Esophagus squamous epithelium (tissue), 5 donors: ENCODE measurements at places on chromosomes 4 and X. TPM values are rescaled to one million over a fixed set of nuclear protein-coding genes. Genes with fewer than 3 reads are reported as not detected.

- H3K36me3 ChIP-seq, result no peaks in the 10 kb centered on the region
- H3K27me3 ChIP-seq, result no peaks in the 10 kb centered on the region
- H3K4me3 ChIP-seq, result no peak overlapping the region
- no peaks in the 10 kb centered on the region for H3K4me1 ChIP-seq
These were observed 7.2 kb upstream of the STK26 start for GRCh38 chrX:132015875-132016274.

DNA sequence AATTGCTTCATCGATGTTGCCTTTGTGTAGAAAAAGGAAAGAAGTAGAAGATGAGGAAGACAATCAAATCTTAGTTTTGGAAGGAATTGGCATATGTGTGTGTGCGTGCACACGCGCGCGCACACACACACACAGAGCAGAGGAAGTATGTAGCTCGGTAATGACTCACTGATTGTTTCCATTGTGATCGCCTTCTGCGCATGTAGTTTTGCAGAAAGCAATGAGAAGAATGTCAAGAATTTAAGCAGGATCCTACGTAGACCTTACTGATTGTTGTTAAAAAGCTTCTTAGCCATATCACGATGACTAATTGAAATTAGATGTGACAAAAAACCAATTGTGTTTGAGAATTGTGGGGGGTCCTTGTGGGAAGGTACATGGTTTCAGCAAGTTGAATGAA, 12.8 kb upstream of the LIMCH1 start:
- no peaks in the 10 kb centered on the region for H3K36me3 ChIP-seq
- no peak overlapping the region for H3K4me3 ChIP-seq
- H3K4me1 ChIP-seq, result no peaks in the 10 kb centered on the region
- no peak for DNase-seq
- H3K27me3 ChIP-seq, result no peaks in the 10 kb centered on the region

The HCCS gene
- total RNA-seq, result 17.9 TPM

- H3K27ac ChIP-seq, result no peak overlapping the region
- H3K36me3 ChIP-seq, result peaks cover 3% of the 10 kb centered on the region
- H3K4me3 ChIP-seq, result no peak overlapping the region
- H3K4me1 ChIP-seq, result no peaks in the 10 kb centered on the region
These were observed 7.9 kb upstream of the CFP start for GRCh38 chrX:47637546-47638195.

The CXCL6 gene
- 0.57 TPM for total RNA-seq

- H3K4me3 ChIP-seq, result no peak overlapping the region
- no peak overlapping the region for H3K27ac ChIP-seq
- H3K27me3 ChIP-seq, result no peaks in the 10 kb centered on the region
- H3K4me1 ChIP-seq, result peaks cover 49% of the 10 kb centered on the region
These were observed 179.0 kb downstream of the SCFD2 start for GRCh38 chr4:53186714-53187358.

The TRIM60 gene
- total RNA-seq, result not detected

The RHOXF1 gene
- not detected for total RNA-seq

- H3K27ac ChIP-seq, result no peak overlapping the region
- no peak overlapping the region for H3K4me3 ChIP-seq
- no peaks in the 10 kb centered on the region for H3K27me3 ChIP-seq
- H3K36me3 ChIP-seq, result no peaks in the 10 kb centered on the region
- peaks cover 6% of the 10 kb centered on the region for H3K4me1 ChIP-seq
These were observed 20.9 kb upstream of the PRMT9 start for GRCh38 chr4:147704846-147705245.

GRCh38 chr4:173489514-173489913, 40.5 kb downstream of the HAND2 start:
- H3K36me3 ChIP-seq, result no peaks in the 10 kb centered on the region
- H3K27me3 ChIP-seq, result no peaks in the 10 kb centered on the region
- no peak for DNase-seq
- H3K4me3 ChIP-seq, result no peak overlapping the region

GRCh38 chr4:165612936-165613335, 234.1 kb downstream of the CPE start:
- H3K27me3 ChIP-seq, result no peaks in the 10 kb centered on the region
- H3K36me3 ChIP-seq, result no peaks in the 10 kb centered on the region
- no peak overlapping the region for H3K4me3 ChIP-seq
- H3K4me1 ChIP-seq, result peaks cover 6% of the 10 kb centered on the region
- DNase-seq, result no peak

The NR0B1 gene
- 0.88 TPM for total RNA-seq

DNA sequence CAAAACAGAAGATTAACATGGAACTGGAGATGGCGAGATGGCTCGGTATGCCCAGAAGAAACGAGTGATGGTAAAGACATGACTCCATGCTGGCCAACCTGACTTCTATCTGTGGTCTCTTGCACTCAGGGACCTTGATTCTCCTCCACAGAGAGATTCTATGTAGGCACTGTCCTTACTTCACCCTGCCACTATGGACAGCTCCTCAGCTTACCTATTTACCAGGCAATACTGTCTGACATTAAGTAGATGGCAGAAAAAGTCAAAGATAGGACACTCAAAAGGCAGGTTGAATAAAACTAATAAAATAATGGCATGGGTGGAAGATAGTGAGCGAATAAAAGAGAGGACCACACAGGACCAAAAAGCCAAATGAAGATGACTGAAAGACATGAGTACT, 35.2 kb upstream of the NDNF start:
- DNase-seq, result no peak
- no peaks in the 10 kb centered on the region for H3K27me3 ChIP-seq
- H3K36me3 ChIP-seq, result no peaks in the 10 kb centered on the region
- no peak overlapping the region for H3K27ac ChIP-seq
- no peak overlapping the region for H3K4me3 ChIP-seq
- H3K4me1 ChIP-seq, result no peaks in the 10 kb centered on the region

DNA sequence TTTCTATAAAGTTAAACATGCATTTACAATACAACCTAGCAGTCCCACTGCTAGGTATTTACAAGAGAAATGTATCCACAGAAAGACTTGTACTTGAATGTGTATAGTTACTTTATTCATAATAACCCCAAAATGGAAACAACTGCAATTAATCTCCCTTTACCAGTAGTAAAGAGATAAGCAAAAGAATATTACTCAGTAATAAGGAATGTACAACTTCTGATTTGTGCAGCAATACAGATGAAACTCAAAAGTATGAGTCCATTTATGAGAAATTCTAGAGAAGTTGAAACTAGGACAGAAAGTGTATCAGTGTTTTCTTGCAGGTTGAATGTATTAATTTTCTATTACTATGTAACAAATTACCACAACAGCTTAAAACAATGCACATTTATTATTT, 15.2 kb downstream of the USP53 start:
- no peak overlapping the region for H3K27ac ChIP-seq
- no peak for DNase-seq
- no peaks in the 10 kb centered on the region for H3K4me1 ChIP-seq
- no peak overlapping the region for H3K4me3 ChIP-seq
- peaks cover 64% of the 10 kb centered on the region for H3K36me3 ChIP-seq
- H3K27me3 ChIP-seq, result no peaks in the 10 kb centered on the region

GRCh38 chr4:77040270-77040669, 35.5 kb downstream of the CCNI start:
- no peak for DNase-seq
- H3K27ac ChIP-seq, result no peak overlapping the region
- no peaks in the 10 kb centered on the region for H3K27me3 ChIP-seq
- H3K4me1 ChIP-seq, result peaks cover 27% of the 10 kb centered on the region
- H3K4me3 ChIP-seq, result no peak overlapping the region
- peaks cover 36% of the 10 kb centered on the region for H3K36me3 ChIP-seq

DNA sequence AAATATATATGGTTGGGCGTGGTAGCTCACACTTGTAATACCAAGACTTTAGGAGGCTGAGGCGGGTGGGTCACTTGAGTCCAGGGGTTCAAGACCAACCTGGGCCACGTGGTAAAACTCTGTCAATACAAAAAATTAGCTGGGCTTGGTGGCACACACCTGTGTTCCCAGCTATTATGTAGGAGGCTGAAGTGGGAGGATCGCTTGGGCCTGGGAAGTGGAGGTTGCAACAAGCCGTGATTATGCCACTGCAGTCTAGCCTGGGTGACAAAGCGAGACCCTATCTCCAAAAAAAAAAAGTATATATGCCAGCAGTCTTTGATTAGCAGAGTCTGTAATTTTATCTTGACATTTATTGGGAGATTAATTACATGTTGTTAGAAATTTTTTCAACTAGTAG, 8.7 kb downstream of the EIF2S3 start:
- H3K4me1 ChIP-seq, result no peaks in the 10 kb centered on the region
- no peak overlapping the region for H3K27ac ChIP-seq
- DNase-seq, result no peak
- no peak overlapping the region for H3K4me3 ChIP-seq
- H3K27me3 ChIP-seq, result no peaks in the 10 kb centered on the region
- peaks cover 100% of the 10 kb centered on the region for H3K36me3 ChIP-seq

The TLR6 gene
- 1.1 TPM for total RNA-seq

DNA sequence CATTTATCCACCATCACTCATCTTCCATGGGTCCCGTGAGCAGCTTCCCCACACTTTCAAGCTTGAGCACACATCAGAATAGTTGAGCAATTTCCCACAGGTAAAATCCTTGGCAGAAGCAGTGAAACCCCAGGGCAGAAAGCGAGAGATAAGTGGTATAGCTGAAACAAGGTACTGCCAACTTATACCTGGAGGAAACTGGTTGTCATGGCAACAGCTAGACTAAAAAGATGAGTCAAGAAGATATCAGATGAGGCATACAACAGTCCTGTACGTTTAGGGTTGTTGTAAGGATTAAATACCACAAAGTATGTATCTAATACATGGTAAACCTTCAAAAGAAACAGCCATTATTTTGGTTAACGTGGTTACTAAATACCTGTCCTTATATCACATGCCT, 66.9 kb upstream of the PHOX2B start:
- H3K4me3 ChIP-seq, result no peak overlapping the region
- H3K27me3 ChIP-seq, result no peaks in the 10 kb centered on the region
- no peak overlapping the region for H3K27ac ChIP-seq
- no peaks in the 10 kb centered on the region for H3K4me1 ChIP-seq
- no peak for DNase-seq
- H3K36me3 ChIP-seq, result no peaks in the 10 kb centered on the region

The ZMAT1 gene
- 0.57 TPM for total RNA-seq

The MFAP3L gene
- total RNA-seq, result 1.1 TPM

The MAN2B2 gene
- 18.5 TPM for total RNA-seq

- DNase-seq, result no peak
- H3K4me1 ChIP-seq, result peaks cover 8% of the 10 kb centered on the region
- H3K27ac ChIP-seq, result peak within 1 kb of the TSS; percentile 67
- H3K4me3 ChIP-seq, result peak within 1 kb of the TSS; percentile 73
These were observed at the start of gene NAA10 for GRCh38 chrX:153934762-153935325. Gene NAA10, minus strand, starts transcription at chrX:153935037. Its CDS starts 133 bp downstream, at chrX:153934904.

DNA sequence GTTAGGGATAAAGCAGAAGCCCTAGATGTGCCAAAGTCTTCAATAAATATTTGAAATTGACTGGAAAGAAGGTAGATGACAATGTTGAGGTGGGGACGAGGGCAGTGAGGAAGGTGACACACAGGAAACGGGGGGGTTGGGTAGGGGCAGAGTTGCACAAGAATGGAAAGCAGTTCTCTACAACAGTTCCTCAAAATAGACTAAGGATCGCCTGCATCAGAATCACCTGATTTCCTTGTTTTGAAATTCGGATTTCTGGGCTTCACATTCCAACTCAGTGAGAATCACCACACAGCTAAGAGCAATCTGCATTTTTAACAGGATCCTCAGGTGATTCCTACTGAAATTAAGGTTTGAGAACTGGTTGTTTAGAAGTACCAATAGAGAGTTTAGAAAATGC, 70.6 kb downstream of the ARFIP1 start:
- H3K4me1 ChIP-seq, result peaks cover 28% of the 10 kb centered on the region
- no peak overlapping the region for H3K27ac ChIP-seq
- no peaks in the 10 kb centered on the region for H3K36me3 ChIP-seq
- no peak overlapping the region for H3K4me3 ChIP-seq
- no peaks in the 10 kb centered on the region for H3K27me3 ChIP-seq

GRCh38 chrX:132622130-132622529, 133.3 kb upstream of the MBNL3 start:
- no peaks in the 10 kb centered on the region for H3K27me3 ChIP-seq
- H3K27ac ChIP-seq, result no peak overlapping the region
- DNase-seq, result no peak
- H3K4me3 ChIP-seq, result no peak overlapping the region
- no peaks in the 10 kb centered on the region for H3K36me3 ChIP-seq

GRCh38 chrX:48754238-48754637, 7.3 kb upstream of the GLOD5 start:
- H3K27me3 ChIP-seq, result no peaks in the 10 kb centered on the region
- H3K27ac ChIP-seq, result no peak overlapping the region
- H3K4me3 ChIP-seq, result no peak overlapping the region
- H3K36me3 ChIP-seq, result no peaks in the 10 kb centered on the region
- no peaks in the 10 kb centered on the region for H3K4me1 ChIP-seq

GRCh38 chrX:38919202-38919601, 117.9 kb downstream of the MID1IP1 start:
- no peaks in the 10 kb centered on the region for H3K27me3 ChIP-seq
- no peak overlapping the region for H3K4me3 ChIP-seq
- no peak for DNase-seq
- H3K27ac ChIP-seq, result no peak overlapping the region
- H3K36me3 ChIP-seq, result no peaks in the 10 kb centered on the region

DNA sequence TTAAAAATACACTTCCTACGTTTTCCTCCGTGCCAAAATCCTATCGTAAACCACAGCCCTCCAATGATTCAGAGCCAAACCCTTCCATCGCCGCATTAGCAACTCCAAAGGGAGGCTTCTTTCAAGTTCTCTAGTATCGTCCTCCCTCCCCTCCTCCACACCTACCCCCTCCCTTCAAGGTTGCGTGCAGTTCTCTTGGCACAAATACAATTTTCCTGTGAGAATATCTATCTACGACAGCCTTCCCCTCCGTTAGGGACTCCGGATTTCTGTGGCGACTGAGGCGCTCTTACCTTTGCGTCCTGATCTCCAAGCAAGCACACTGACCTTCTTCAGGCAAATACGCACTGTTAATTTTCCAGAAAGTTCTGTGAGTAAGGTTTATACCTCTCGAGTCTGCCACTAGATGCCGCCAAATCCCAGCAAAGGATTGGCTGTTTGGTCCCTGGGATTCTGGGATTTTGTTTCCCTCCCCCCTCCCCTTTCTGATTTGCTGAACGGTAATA, 1.2 kb upstream of the MORF4L2 start:
- no peaks in the 10 kb centered on the region for H3K27me3 ChIP-seq
- no peak for DNase-seq
- H3K36me3 ChIP-seq, result no peaks in the 10 kb centered on the region
- H3K27ac ChIP-seq, result peak overlapping the region; percentile 89

- no peak for DNase-seq
- peaks cover 17% of the 10 kb centered on the region for H3K4me1 ChIP-seq
- H3K27me3 ChIP-seq, result peaks cover 16% of the 10 kb centered on the region
- no peaks in the 10 kb centered on the region for H3K36me3 ChIP-seq
These were observed 210.4 kb upstream of the PSAPL1 start for GRCh38 chr4:7645158-7645557.

The ZBTB49 gene
- 1.7 TPM for total RNA-seq

GRCh38 chrX:72624194-72624593, 51.6 kb upstream of the HDAC8 start:
- H3K27me3 ChIP-seq, result no peaks in the 10 kb centered on the region
- DNase-seq, result no peak
- no peaks in the 10 kb centered on the region for H3K36me3 ChIP-seq
- no peak overlapping the region for H3K27ac ChIP-seq
- no peaks in the 10 kb centered on the region for H3K4me1 ChIP-seq

GRCh38 chrX:131841496-131842437, 181.3 kb upstream of the STK26 start:
- H3K4me1 ChIP-seq, result no peaks in the 10 kb centered on the region
- no peak for DNase-seq
- H3K36me3 ChIP-seq, result no peaks in the 10 kb centered on the region
- no peaks in the 10 kb centered on the region for H3K27me3 ChIP-seq

The CLGN gene
- 1.2 TPM for total RNA-seq
